Right lung (tissue), 10 donors: ENCODE measurements at places on chromosomes 7 and 10. TPM values are rescaled to one million over a fixed set of nuclear protein-coding genes. Genes with fewer than 3 reads are reported as not detected.

The MYPN gene
- polyA plus RNA-seq: 0.03 TPM

The WDR37 gene
- polyA plus RNA-seq: 15.8 TPM

The CALML3 gene
- 0.55 TPM for polyA plus RNA-seq

The TMEM270 gene
- 0.24 TPM for polyA plus RNA-seq

The TMEM178B gene
- polyA plus RNA-seq: 4.8 TPM

The KCND2 gene
- 0.58 TPM for polyA plus RNA-seq

The COL26A1 gene
- 6.0 TPM for polyA plus RNA-seq

The FAM53B gene
- polyA plus RNA-seq: 20.0 TPM

The PDGFA gene
- 40.8 TPM for polyA plus RNA-seq

The IRF5 gene
- polyA plus RNA-seq: 4.3 TPM

The DPYSL4 gene
- 8.0 TPM for polyA plus RNA-seq

The TRIL gene
- 52.8 TPM for polyA plus RNA-seq

The SPDYE11 gene
- 1.1 TPM for polyA plus RNA-seq

The FLNC gene
- polyA plus RNA-seq: 47.4 TPM

The TFPI2 gene
- 7.5 TPM for polyA plus RNA-seq

The SPDYE18 gene
- polyA plus RNA-seq: 1.1 TPM

The OR13A1 gene
- polyA plus RNA-seq: not detected

The PGAM2 gene
- polyA plus RNA-seq: 0.26 TPM

The UTF1 gene
- polyA plus RNA-seq: 0.09 TPM

The TMEM213 gene
- polyA plus RNA-seq: 0.51 TPM

The ABCA13 gene
- polyA plus RNA-seq: 1.4 TPM

The NPTX2 gene
- polyA plus RNA-seq: 0.14 TPM

The CYP26C1 gene
- polyA plus RNA-seq: not detected

The HHEX gene
- 23.9 TPM for polyA plus RNA-seq

The NOS3 gene
- 11.3 TPM for polyA plus RNA-seq

The HABP2 gene
- 0.15 TPM for polyA plus RNA-seq

The C10orf143 gene
- polyA plus RNA-seq: 5.8 TPM

The STX1A gene
- 6.4 TPM for polyA plus RNA-seq

The GJD4 gene
- polyA plus RNA-seq: not detected

The HACD1 gene
- polyA plus RNA-seq: 25.7 TPM

The KIAA1549 gene
- 14.7 TPM for polyA plus RNA-seq

The HGF gene
- polyA plus RNA-seq: 32.1 TPM

The CTTNBP2 gene
- polyA plus RNA-seq: 20.1 TPM

The LHPP gene
- 17.7 TPM for polyA plus RNA-seq
